Kasumi-1 (cell line): ENCODE measurements at places on chromosomes 5 and 9.

GRCh38 chr5:172692451-172692850, 51.4 kb downstream of the NEURL1B start:
- no peak for DNase-seq

GRCh38 chr5:115565233-115565632, 20.7 kb upstream of the FEM1C start:
- DNase-seq: no peak

GRCh38 chr9:113668061-113668460, 204.5 kb downstream of the RGS3 start:
- DNase-seq: no peak

DNA sequence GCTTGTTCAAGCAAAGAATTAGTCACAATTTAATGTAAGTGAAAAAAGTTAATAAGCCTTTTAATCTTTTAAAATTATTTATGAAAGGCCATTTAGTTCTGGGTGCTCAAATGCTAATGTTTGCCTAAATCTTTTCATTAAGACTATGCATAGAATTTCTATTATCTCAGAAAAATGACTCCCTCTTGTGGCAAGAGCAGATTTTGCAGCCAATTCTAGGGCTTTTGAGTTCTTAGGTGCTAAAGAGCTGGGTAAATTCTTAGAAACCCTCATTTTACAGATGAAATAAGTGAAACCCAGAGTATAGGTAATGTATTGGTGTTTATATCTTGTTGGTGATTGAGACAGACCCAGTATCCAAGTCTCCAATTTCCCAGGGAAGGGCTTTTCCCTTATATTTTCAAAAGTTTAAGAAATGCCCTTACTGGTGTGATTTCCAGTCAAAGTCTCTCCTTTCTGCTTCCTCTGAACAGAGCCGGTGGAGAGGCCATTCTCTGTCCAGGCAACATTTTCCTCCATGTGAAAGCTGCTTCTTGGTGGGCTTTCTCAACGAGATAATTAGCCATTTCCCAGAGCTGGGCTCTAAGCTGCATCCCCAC, 24.1 kb upstream of the PCSK5 start:
- peak; percentile 69 for DNase-seq

DNA sequence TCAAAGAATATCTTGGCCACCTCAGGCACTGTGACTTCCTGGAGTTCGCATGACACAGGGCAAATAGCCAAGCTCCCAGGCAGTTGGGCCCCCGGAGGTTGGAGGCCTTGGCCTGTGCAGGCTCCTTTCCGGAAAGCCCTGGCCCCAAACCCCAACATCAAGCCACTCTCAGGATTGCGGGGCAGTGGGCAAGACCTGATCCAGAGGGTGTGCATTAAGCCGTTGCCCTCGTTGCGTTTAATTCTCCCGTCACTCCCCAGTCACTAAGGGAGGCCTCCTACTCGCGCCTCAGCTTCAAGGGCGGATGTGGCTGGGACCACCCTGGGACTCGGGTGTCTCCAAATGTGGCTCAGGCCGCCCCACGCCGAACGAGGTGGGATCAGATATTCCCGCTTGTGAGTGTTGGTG, 60.1 kb downstream of the TMEM174 start:
- DNase-seq: no peak

DNA sequence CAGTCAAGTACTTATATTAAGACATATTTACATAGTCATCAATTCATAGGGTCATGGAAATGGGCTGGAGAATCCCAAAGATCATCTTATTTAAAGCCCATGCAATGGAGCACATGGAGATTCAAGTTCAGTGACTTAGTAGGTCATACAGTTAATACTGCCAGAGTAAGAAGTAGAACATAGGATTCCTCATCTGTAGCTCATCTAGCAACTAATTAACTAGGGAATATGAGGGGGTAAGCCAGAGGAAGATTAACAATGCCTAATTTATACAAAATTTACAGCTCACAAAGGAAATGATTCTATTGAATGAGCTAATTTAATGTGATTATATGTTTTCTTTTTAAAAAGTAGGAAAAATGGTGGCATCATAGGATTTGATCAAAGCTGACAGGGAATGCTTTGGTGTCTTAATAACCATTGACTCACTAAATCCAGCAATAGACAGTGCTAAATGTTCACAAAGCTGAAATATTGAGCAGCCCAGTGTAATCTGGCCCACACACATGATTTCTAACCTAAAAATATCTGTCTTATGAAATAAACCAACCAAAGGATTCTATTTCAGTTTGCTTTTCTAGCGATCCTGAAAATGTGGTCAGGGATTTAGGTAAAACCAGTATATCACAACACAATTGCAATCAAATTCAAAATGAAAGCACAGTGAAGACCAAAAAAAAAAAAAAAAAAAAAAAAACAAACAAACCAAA, 53.3 kb downstream of the PRDM6 start:
- DNase-seq: no peak

DNA sequence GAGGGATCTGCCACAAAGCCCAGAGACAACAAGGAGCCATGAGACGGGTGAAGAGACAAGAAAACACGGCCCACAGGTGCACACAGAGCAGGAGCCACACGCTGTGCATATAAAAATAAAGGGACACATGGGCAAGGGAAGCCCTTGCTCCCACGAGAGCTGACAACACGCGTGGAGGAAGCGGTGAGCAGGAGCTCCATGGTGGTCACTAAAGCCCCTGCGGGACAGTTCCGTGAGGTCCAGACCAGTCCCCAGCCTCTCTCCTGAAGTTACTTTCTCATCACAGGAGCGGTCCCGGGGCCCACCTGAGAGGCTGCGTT, 90.7 kb downstream of the CAMSAP1 start:
- DNase-seq: no peak

- no peak for DNase-seq
These were observed 61.5 kb downstream of the GNA14 start for GRCh38 chr9:77586591-77586990.

DNA sequence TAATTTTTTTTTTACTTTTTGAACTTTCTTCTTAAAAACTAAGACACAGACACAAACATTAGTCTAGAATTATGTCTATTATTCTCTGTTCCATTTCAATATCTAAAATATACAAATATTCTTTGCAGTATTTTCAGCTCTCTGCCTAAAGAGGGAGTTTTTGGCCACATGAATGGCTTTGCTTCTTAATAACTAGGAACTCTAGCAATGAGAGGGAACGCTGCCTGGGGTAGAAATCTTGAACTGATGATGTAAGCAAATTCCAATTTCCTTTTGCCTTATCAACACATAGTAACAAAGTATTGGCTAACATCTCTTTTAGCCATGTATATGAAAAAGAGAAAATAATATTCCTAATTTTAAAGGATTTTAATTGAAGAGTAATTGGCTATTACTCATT, 51.9 kb downstream of the SLC25A46 start:
- DNase-seq: peak; percentile 18

- DNase-seq: no peak
These were observed 10.5 kb downstream of the IRF1 start for GRCh38 chr5:132480042-132480441.

DNA sequence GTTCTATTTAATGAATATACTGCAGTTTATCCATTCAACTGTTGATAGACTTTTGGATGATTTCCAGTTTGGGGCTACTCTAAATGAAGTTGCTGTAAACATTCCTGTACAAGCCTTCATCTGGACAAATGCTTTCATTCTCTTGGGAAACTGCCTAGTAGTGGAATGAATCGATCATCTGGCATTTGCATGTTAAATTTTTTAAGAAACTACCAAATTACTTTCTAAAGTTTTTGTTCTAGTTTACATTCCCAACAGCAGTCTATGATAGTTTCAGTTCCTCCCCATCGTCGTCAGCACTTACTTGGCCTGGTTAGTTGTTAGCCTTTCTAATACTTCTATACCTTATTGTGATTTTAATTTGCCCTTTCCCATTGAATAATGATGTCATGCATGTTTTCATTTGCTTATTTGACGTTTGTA, 306.3 kb downstream of the FER start:
- no peak for DNase-seq

GRCh38 chr5:128870373-128870772, 94.9 kb upstream of the SLC27A6 start:
- DNase-seq: no peak

GRCh38 chr9:2574203-2574602, 47.4 kb upstream of the VLDLR start:
- no peak for DNase-seq

DNA sequence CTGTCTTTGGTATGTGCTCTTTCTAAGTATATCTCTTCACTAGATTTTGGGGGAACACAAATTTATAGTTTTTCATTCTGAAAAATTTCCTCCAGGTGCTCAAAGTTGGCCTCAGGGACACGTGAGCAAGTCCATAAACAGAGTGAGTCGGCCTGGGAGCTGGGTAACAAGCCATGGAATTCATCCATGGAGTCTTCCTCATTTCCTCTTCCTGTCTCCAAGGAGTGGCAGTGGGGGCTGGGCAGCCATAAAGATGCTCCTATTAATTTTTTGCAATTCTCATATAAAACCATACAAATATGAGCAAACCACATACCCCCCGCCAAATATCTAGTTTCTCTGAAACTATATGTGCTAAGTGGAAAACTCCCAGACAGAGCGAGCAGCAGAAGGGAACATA, 136.6 kb upstream of the OTULINL start:
- DNase-seq: no peak

DNA sequence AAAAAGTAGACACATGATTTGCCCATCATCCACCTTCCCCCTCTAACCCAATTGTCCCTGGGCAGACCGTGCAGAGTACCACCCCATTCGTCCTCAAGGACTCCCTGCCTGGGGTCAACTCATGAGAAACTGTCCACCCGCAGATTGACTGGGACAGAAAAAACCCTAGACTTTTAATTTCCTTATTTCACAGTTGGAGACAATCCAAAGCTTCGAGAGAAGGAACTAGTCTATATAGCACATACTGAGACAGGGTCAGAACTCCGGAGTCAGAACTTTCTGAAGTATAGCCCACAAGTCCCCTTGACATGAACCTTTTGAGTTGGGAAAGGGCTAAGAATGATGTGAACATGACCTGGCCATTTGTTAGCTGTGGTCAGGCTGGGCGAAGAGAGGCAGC, 7.5 kb upstream of the GPX3 start:
- no peak for DNase-seq

- no peak for DNase-seq
These were observed 482.6 kb downstream of the ZNF608 start for GRCh38 chr5:124263680-124264491.

DNA sequence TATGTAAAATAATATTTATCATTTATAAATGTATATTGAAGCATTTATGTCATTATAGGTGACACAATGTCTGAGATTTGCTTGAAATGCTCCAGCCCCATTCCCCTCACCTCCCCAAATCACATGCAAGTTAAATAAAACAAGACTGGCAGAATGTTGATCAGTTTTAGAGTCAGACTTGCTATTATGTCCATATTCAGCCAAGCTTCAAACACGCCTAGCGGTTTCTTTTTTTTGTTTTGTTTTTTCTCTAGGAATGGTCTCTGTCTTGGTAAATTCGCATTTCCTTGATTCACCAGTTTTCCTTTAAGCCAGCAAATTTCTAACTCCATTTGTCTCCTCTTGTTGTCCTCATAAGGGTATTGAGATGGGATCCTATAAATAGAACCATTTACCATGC, 153.0 kb upstream of the HMHB1 start:
- DNase-seq: no peak

GRCh38 chr9:132204883-132205282, 43.0 kb downstream of the NTNG2 start:
- no peak for DNase-seq

GRCh38 chr5:7422316-7423106, 26.6 kb downstream of the ADCY2 start:
- DNase-seq: no peak

GRCh38 chr5:95735406-95735805, 4.3 kb downstream of the RHOBTB3 start:
- no peak for DNase-seq

- DNase-seq: peak; percentile 53
These were observed 654 bp upstream of the TUT7 start for GRCh38 chr9:86354818-86355309.

GRCh38 chr5:122180146-122180712, 50.9 kb downstream of the ZNF474 start:
- no peak for DNase-seq

GRCh38 chr5:87421307-87421706, 8.6 kb upstream of the CCNH start:
- DNase-seq: no peak

DNA sequence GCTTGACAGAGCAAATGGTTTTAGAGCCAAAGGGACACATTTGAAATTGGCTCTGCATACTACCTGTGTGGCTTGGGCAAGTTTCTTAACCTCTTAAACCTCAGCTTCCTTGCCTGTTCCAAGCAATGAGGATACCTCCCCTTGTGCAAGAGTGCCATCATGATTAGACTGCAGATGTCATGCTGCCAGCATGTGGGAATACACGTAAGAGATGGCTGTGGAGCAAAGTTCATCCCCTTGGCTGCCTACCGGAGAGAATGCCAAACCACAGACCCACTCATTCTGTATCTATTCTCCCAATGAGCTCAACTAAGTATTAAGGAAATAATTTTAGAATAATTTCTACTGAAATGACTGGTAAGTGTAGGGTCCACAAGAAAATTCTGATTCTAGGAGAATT, 101.3 kb downstream of the WDR41 start:
- DNase-seq: no peak

DNA sequence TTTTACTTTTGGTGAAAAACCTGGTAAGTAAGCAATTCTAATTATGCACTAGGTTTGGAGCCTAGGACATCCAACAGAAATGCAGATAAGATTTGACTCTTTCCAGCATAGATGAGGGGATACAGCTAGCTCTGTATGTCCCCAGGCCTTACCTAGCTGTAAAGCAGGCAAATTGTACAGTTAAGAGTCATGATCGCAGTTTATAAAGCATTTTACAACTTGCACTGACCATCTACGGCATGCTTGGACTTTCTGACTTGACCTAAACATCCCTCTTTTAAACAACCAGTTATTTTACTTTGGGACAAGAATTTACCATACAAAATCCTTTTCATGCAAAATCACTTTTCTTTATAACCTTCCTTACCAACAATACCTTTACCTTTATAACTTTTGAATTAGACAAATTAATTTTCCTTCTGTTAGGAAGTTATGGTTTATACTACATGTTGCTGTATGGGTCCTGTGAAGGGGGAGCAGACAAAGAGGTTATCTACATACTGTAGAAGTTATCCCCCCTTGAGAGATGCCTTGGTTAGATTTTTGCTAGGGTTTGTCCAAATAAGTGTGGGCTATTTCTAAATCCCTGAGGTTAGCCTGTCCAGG, 36.8 kb downstream of the FGD3 start:
- peak; percentile 5 for DNase-seq

DNA sequence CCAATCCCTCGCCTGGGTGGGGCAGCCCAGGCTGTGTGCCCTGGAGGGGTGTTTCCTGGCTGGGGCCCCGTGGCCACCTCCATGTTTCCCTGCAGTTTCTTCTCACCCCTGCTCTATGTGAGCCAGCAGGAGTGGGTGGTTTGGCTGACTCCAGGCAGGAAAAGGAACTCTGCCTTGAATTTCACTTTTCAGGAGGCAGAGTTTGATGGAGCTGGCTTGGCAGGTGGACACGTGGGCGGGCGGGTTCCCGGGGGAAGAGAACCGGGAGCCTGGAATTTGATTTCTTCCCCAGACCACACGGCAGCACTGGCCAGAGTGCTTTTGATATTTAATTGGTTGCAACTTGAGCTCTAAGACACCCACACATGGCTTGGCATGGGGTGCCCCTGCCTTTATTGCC, 119.8 kb upstream of the PANK3 start:
- DNase-seq: no peak
